ENCODE measurements at places on chromosomes 6 and 20.

GRCh38 chr6:138025528-138025978 lies 81.7 kb downstream of the PERP start:
- no peak for DNase-seq

GRCh38 chr6:119237177-119237715 lies 112.3 kb downstream of the MAN1A1 start:
- DNase-seq: no peak

DNA sequence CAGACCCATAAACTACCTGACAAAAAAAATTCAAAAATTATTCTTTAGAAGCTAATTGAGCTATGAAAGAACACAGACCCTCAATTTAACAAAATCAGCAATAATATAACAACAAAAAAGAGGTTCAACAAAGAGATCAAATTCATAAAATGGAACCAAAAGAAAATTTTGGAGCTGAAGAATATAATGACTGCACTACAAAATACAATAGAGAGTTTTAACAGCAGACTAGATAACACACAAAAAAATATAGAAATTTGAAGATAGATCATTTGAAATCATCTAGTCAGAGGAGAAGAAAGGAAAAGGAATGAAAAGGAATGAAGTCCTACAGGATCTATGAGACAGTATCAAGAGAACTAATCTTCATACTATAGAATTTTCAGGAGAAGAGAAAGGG lies 422.1 kb downstream of the PAX1 start:
- DNase-seq: no peak

GRCh38 chr6:146300521-146300920 lies 243.1 kb upstream of the RAB32 start:
- DNase-seq: no peak

GRCh38 chr6:3693831-3694230 lies 57.7 kb downstream of the PXDC1 start:
- DNase-seq: no peak

DNA sequence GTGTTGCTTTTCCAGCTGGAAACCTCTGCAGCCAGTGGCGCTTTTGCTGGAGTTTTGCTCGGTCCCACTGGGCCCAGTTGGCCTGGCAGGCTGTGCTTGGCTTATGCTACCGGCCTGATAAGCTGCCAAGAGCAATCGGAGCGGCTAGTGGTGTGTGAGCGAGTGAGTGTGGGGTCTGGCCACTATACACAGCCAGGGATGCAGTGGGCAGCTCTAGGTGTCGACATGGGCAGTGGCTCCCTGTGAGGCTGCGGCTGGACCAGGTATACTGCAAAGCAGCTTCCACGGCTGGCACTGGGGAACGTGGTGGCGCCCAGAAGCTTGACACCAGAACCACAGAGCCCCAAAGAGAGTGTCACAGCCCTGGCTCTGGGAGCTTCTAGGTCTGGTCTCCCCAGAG lies 996.5 kb downstream of the GRIK2 start:
- no peak for DNase-seq

- no peak for DNase-seq
Measured at GRCh38 chr20:507006-507758, 36.4 kb downstream of the CSNK2A1 start.

- DNase-seq: no peak
Measured at GRCh38 chr20:3847429-3847940, 851 bp downstream of the MAVS start.

DNA sequence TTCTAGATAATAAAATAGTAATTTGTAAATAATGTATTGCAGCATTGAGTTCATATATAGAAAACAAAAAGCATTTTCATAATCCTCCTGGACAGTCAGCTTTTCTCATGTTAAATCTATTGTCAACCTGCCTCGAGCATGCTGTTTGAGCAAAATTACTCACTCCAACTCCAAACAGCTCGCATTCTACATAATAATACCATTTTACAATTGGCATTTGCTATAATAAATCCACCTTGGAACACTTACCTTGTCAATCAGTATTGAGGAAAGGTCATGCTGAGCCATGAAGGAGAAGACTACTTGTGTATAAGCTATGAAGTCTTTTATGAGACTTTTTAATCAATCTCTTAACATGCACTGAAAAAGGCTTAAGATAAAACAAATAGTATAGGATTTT lies 682.6 kb downstream of the CBLN4 start:
- no peak for DNase-seq

GRCh38 chr6:148700741-148701311 lies 46.0 kb upstream of the UST start:
- no peak for DNase-seq

- peak; percentile 69 for DNase-seq
Measured at GRCh38 chr20:62887152-62887859, 25.7 kb upstream of the TCFL5 start.

DNA sequence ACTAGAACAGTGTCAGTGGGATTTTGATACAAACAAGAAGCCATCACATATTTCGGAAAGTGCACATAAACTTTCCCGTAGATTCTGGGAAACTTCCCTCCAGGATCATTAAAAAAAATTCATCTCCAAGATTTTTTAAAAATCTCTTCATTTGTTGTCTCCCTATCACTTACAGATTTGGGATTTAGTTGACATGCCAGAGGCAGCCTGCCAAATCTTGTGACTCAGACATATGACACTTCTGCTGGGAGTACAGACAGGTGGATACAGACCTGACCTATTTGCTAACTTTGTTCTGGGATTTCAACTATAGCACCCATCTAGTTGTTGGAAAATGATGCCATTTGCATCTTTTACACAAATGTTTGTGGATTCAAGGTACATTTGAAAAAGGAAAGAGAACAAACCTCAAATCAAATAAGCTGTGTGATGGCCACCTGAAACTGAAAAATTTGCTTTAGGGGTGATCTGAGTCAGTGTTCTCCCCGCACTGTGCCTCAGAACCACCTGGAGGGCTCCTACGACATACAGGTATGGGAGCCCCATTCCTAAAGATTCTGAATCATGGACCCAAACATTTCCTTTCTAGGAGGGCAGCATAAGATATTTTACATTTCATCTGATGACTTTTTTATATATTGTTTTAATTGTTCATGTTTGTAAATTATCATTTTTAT lies 21.9 kb upstream of the CD2AP start:
- DNase-seq: no peak

GRCh38 chr20:44104798-44105517 lies 82.0 kb downstream of the JPH2 start:
- no peak for DNase-seq

- no peak for DNase-seq
Measured at GRCh38 chr6:117191009-117191408, 74.3 kb upstream of the VGLL2 start.

- no peak for DNase-seq
Measured at GRCh38 chr20:12914804-12915203, 94.0 kb upstream of the SPTLC3 start.

GRCh38 chr20:37516811-37517750 lies 4.0 kb upstream of the NNAT start:
- DNase-seq: no peak

- no peak for DNase-seq
Measured at GRCh38 chr20:855466-856360, 22.2 kb downstream of the FAM110A start.

DNA sequence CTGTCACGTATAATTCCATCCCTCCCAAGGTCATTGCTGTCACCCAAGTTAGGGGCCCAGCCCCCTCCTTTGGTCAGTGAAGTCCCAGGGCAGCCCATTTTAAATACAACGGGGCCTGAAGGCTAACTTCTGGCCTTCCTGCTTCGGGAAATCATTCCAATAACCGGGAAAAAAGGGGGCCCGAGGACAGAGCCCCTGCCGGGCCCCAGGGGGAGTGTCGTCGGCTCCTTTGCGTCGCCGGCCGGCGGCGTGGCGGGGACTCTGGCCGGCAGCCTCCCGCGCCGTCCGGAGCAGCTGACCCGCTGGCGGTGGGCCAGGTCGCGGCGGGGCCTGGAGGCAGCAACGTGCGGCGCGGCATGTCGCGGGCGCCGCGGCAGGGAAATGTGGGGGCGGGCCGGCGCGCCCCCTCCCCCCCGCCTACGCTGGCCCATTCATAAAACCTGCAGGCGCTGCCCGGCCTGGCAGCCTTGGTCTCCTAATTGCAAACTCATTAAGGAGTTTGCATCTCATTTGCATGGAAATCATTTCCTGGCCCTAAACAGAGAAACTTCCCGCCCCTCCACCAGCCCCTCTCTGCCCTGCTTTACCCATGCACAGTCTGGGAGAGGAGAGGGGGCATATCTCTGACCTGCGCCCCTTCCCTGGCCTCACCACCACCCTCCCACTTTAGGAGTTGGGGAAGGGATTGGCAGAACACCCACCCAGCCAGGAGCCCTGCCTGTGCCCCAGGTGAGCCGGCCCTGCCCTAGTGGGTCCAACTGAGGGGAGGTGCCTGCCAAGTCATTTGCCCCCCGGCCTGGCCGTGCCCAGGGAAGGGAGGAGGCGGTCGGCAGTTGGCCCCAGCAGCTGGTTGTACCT lies 50.7 kb downstream of the MRPL14 start:
- no peak for DNase-seq

GRCh38 chr20:59055302-59055701 lies 12.7 kb upstream of the PRELID3B start:
- no peak for DNase-seq

DNA sequence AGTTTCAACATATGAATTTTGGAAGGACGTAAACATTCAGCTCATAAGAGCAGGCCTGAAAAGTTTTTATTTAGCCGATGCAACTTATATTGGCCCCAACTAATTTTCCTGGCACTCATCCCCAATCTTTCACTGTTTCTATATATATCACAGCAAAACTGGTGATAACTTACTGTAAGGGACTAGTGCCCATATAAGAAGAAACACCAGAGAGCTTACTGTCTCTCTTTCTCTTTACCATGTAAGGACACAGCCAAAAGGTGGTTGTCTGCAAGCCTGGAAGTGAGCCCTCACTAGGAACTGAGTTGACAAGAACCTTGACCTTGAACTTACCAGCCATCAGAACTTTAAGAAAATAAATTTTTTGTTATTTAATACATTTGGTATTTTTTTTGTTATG lies 807.4 kb upstream of the CITED2 start:
- DNase-seq: no peak

- DNase-seq: no peak
Measured at GRCh38 chr6:74805916-74806696, 399.7 kb downstream of the COL12A1 start.

DNA sequence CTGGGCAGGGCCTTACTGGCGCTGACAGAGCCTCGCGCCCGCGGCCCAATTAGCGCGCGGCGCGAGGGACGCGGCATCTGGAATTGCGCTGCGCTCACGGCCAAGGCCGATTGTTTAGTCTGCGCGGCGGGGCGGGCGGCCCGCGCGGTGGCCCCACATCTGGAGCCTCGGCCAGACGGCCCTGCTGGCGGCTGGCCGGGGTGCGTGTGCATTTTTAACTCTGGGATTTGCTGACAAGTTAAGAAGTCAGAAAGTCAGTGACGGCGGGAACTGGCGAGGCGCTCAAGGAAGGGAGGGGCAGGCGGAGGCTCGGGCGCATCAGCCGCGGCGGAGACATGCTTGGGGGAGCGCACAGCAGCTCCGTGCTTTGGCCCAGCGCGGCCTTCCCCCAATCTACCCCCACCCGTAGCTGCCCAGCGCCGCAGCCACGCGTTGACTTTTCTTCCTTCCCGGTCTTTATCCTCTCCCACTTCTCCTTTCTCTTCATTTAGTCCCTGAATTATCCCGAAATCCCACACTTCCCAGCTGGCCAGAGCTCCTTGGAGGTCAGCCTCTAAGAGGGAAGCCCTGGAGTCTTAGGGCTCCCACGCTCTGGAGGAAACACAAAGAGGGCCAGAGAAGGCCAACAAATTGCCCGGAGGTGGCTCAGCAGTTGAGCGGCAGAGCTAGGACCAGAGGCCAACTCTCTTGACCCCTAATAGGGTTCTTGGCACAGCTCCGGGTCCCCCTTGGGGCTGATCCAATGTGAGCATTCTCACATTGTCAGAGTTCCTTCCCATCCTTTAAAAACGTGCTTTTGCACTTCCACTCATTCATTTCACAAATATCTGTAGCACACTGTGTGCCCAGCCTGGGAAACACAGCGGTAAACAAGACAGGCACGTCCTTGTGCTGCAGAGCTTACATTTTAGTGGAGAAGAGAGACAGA lies 40.8 kb upstream of the FOXP4 start:
- DNase-seq: no peak

DNA sequence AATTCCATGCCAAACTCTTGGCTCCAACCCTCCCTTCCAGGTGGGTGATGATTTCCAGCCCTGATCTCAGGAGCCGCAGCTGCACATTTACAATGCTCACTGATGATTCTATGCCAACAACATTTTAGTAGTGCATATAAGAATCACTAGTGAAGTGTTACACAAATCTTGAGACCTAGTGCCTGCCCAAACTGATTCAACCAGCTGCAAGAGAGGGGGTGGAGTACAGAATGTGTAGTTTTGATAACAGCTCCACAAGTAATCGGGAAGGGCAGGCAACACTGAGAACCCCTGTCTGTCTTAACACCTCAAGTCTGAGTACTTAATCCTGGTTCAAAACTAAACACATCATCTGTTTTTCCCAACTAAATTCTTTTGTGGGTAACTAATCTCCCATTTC lies 91.7 kb downstream of the PRDM1 start:
- no peak for DNase-seq

DNA sequence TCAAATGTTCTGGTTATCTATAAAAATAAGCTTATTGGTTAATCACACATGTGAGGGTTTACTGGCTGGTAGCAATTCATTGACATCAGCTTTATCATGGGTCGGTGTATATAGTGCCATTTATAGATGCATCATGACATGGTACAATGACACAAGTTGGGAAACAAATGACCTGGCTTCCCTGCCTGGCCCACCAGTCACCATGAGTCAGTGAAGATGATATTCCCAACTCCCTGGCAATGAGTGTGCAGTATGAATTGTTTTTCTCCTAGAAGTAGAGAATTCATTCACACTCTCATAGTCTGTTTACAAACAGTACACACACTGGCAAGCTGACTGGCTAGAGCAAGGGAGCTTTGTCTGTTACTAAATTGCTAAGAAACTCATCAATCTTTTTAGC lies 37.2 kb upstream of the CALHM6 start:
- DNase-seq: no peak

GRCh38 chr20:63574156-63574828 lies at the start of gene HELZ2:
Gene HELZ2, minus strand, starts transcription at chr20:63574239. Its CDS starts 1,854 bp downstream, at chr20:63572385.
- DNase-seq: no peak

- DNase-seq: no peak
Measured at GRCh38 chr6:43725643-43726580, 38.3 kb upstream of the MRPS18A start.

GRCh38 chr6:2196079-2196679 lies 49.2 kb downstream of the GMDS start:
- DNase-seq: peak; percentile 22

GRCh38 chr20:63351811-63352591 lies 9.1 kb downstream of the CHRNA4 start:
- no peak for DNase-seq

DNA sequence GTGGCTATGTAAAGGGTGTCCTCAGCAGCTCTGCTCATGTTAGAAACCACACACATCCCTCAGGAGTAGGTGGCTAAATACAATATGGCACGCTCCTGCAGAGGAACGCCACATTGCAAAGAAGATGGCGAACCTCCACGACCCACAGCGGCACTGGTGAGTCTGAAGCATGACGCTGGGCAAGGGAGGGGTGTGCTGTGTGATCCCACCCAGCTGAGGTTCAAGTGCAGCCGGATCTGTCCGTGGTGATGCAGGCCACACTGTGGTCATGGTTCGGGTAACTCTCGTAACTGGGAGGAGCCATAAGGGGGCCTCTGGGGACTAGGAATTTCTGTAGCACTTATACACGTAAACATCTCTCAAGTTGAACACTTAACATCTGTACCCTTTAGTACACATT lies 23.4 kb upstream of the APMAP start:
- DNase-seq: no peak

- DNase-seq: no peak
Measured at GRCh38 chr6:63440057-63440456, 120.3 kb upstream of the LGSN start.

- no peak for DNase-seq
Measured at GRCh38 chr6:112407101-112407590, 60.0 kb downstream of the RFPL4B start.
